Psoas muscle (tissue), 8 donors: ENCODE measurements at places on chromosomes 3 and 15. TPM values are rescaled to one million over a fixed set of nuclear protein-coding genes. Genes with fewer than 3 reads are reported as not detected.

- DNase-seq, result no peak
Observed at GRCh38 chr3:184474897-184475296, 86.7 kb upstream of the EPHB3 start.

GRCh38 chr3:182460303-182460702, 333.0 kb upstream of the ATP11B start:
- DNase-seq, result no peak

DNA sequence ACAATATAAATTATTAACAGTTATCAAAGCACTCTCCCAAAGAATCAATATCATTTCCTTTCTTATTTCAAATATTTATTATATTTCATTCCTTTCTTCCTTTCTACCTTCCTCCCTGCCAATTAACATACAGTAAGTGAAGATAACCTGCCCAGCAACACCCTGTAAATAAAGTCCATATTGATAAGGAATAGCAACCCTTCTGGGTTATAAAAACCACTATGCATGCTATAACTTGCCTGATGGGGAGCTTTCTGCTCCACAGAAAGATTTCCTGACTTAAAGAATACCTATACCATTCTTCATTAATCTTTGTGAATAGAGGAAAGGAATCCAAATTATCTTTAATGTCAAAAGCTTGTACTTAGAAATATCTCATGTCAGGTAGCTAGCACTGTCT, 166.5 kb downstream of the ISL2 start:
- DNase-seq, result no peak

GRCh38 chr3:13042715-13043271, 30.4 kb downstream of the IQSEC1 start:
- DNase-seq, result no peak

- DNase-seq, result no peak
Observed at GRCh38 chr3:72397586-72397985, 450.7 kb downstream of the SHQ1 start.

The ZXDC gene
- 10.6 TPM for polyA plus RNA-seq
